ENCODE measurements at places on chromosomes 12 and 14.
A peak's percentile ranks its signal among the peaks of the same experiment; 100 is the strongest.

GRCh38 chr12:45762185-45763110, 32.9 kb downstream of the ARID2 start:
- DNase-seq: peak; percentile 81

GRCh38 chr12:47717443-47718193, 7.7 kb downstream of the ENDOU start:
- peak; percentile 72 for DNase-seq

- no peak for DNase-seq
Observed at GRCh38 chr12:18217966-18218365, 43.4 kb upstream of the PIK3C2G start.

DNA sequence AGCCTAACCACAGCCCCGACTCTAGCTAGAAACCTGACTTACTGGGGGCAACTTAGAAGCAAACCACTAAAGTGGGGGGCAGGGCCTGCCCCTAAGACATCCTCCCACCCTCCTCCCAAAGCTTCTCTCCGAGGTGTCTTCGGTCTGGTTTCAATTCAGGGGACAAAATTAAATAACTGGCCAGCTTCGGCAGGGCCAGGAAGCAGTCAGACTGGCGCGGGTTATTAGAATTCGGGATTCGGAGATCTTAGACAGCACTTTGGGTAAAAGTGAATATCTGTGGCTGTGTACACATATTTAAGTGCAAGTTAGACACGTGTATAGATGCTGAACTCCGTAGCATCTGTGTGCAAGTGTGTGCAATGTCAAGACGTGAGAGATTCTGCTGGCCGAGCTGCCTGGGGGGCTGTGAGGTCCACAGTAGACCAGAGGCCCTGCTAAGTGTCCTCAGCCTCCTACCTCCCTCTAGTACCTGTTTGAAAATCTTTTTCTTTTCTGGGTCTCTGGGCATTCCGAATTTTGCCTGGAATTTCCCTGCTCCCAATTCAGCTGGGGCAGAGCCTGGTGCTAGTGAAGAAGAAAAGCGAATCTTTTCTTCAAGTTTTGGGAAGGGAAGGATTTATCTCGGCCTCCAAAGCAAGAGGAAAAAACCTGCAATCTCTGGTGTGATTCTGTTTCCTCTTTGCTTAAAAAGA, 4.0 kb upstream of the HOXC10 start:
- no peak for DNase-seq

GRCh38 chr12:33752854-33753253, 269.4 kb upstream of the ALG10 start:
- no peak for DNase-seq

DNA sequence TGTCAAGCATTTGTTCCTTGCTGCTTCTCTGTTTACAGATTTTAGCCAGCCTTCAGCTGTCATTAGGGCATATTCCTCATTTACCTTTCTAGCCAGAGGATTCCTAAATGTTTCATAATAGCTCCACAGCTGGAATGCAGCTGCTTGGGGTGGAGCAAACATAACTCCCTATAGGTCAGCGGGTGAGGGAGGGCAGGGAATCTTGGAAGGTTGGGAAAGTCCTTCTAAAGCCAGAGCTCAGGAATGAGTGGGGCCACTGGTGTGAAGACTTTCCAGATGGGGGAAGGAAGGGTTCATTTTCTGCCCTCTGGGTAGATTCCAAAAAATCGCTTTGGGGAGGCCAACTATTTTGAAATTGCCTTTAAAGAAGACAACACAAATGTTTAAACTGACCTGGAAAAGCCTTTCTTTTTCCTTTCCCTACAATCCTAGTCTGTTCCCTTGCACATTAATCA, 16.3 kb upstream of the IRF2BPL start:
- no peak for DNase-seq

DNA sequence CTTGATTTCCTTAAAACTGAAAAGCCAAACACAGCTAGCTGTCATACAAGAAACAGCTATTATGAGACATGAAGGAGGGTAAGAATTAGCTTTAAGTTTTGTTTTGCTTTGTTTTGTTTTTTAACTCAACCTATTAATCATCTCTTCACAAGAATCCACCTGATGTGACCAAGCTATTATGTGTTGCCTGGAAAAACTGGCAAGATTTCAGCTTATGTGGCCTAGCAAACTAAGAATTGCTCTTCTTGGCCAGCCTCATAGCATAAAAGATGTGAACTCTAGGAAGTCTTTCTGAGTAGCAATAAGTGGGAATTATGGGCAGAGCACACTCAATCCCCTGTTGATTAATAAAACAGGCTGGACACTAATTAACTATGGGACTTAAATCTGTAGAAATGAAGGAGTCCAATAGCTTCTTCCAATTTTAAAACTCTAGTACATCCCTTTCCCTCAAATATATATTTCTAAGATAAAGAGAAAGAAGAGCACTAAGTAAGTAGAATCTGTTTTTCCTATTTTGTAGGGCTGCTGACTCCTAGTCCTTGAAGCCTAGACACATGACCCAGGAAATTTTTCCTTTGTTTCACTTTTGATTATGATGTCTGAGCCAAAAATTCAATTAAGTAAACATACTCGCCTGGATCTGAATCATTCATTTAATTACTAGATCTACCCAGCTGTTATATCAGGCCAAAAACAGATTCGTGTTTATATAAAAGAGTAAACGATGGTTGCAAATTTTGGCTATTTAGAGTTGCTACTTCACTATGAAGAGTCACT, 75.7 kb downstream of the GTF2A1 start:
- DNase-seq: peak; percentile 14
